ENCODE measurements at places on chromosomes 5 and 9. TPM values are rescaled to one million over a fixed set of nuclear protein-coding genes. Genes with fewer than 3 reads are reported as not detected.

The PAEP gene
- total RNA-seq: not detected

GRCh38 chr5:1278656-1279442 is 16.0 kb downstream of the TERT start:
- DNase-seq: no peak

- no peak for DNase-seq
Measured at GRCh38 chr9:15253197-15253596, 53.8 kb downstream of the TTC39B start.

The CAVIN4 gene
- total RNA-seq: 1.1 TPM

DNA sequence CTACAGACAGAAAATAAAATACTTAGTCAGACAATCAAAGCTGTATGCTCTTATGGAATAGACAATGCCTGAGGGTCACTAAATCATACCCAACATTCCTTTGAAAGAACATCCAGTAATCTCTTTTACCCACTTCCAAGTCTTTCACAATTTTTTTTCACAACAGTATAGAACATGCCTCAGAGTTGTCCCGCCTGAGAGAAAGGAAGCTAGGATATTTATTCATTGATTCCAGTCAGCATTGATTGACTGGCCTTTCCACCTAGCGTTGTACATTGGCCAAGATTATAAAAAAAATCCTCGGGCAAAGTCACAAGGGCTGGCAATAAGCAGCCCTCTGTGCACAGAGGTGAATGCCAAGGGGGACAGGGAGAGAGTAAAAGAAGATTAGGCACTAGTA is 318.1 kb upstream of the PIK3R1 start:
- DNase-seq: no peak

- DNase-seq: no peak
Measured at GRCh38 chr5:177576169-177576568, 15.8 kb upstream of the TMED9 start.

DNA sequence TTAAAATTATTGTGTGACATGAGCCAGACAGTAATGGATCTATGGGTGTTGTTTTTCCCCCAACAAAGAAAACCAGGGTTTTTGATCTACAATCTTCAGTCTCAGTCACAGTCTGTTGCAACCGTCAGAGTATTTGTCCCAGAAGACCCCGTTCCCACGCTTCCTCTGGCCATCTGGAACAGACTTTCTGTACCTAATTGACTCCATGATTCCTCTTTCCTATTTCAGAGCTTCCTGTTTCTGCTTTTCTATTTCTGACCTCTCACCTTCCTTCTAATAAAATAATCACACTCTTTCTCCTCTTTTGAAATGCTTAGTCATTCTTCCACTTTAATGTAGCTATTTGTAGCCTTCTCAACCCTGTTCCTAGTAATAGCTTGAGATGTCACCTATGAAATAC is 1044.8 kb downstream of the DTWD2 start:
- no peak for DNase-seq

The DTWD2 gene
- total RNA-seq: 5.8 TPM

DNA sequence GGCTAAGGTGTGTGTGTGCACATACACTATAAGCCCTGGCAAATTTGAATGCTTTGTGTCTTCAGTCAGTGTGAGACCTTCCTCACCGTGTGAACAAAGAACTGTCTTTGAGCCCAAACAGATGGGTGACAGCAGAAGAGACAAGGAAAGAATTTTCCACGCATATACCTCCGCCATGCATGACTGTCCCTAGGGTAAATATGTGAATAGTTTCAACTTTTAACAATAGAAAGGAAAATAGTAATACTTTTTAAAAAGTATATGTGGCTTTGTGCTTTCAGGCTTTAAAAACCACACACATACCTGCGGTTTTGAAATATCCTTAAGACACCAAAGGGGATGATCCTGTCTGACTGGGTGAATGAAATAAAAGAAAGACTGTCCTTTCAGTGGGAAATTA is 438.6 kb upstream of the MPDZ start:
- no peak for DNase-seq

The GDA gene
- total RNA-seq: not detected

DNA sequence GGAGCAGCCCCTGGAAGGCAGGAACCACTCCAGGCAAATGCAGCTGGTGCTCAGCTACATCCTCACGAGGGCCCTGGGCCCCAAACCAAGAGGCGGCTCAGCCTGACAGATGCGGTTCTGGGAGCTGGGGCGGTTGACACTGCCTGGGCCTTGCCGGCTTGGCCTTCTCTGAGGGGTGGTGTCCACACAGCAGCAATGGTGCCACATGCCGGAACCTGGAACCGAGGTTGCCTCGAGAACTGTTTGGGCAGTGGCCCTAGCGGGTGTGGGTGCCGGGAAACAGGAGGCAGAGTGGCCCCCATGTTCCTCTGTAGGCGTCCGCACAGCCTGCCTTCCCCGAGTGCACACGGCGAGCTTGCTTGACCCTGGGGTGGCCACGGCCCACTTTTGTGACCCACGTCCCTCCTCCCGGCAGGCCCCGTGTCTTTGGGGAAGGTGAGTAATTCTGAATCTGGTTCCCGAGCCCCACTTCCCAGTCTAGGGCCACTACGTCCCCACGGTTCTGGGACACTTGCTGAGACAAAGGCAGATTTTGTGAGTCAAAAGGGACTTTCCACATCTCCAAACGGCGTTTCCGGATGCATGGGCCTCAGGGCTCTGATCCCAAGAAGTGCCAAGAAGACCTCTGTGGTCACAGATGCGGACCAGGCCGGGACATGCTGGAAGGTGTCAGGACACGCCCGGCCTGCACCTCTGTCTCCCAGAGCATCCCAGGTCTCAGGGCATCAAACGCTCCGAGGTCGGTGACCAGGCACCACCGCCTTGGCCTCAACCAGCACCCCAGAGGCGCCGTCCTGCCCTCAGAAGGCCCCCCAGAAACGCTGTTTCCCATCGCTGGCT is 27.7 kb upstream of the SLC12A7 start:
- no peak for DNase-seq

DNA sequence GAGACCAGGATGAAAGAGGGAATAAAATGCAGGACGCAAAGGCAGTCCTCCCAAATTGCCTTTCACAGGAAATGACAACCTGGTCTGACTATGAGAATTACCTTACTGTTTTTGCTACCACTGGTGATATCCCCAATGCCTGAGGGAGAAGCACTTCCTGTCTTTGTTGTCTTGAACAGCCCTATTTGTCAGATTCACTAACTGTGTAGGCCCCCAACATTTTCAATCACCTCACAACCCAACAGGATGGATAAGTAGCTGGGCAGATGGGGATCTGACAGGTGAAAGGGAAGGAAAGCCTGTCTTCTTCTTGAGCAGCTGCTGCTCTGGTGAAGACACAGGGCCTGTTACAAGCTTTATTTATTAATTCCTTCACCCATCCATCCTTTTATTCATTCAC is 9.7 kb downstream of the ESM1 start:
- DNase-seq: no peak

GRCh38 chr9:125549465-125549871 is 157.5 kb downstream of the MAPKAP1 start:
- no peak for DNase-seq

The MYMK gene
- total RNA-seq: not detected

The SPINK7 gene
- total RNA-seq: not detected

GRCh38 chr5:79200573-79201183 is 35.3 kb upstream of the JMY start:
- no peak for DNase-seq

- DNase-seq: no peak
Measured at GRCh38 chr5:7742241-7742656, 108.7 kb downstream of the CFAP90 start.

- no peak for DNase-seq
Measured at GRCh38 chr9:117796681-117797080, 92.5 kb downstream of the TLR4 start.

GRCh38 chr5:172747471-172747870 is 23.5 kb downstream of the DUSP1 start:
- DNase-seq: no peak

The DAPK1 gene
- 294 TPM for total RNA-seq

The MYOZ3 gene
- total RNA-seq: 0.27 TPM

The TEK gene
- total RNA-seq: 1.3 TPM

The PCDHAC2 gene
- 2.3 TPM for total RNA-seq

DNA sequence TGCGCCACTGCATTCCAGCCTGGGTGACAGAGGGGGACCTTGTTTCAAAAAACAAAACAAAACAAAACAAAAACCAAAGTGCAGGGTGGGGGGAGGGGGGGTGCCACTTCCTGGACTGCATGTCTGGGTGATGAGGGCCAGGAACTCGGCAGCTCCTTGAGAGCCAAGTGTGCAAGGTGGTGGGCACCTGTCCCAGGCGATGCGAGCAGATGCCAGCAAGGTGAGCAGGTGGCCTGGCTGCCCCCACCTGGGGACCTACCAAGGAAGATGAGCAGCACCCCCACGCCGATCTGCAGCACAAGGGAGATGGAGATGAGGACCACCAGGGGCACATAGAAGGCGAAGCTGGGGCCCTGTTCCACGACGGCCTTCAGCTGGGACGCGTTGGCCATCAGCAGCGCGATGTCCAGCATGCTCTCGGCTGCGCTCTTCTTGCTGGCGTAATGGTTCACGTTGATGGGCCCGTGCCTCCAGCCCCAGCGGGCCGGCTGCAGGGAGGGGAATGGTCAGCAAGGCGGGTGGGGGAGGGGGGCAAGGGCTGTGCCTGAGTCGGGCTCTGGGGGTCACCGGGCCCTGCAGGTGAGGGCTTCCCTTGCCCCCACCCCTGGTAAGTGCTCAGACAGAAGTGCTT is 7.8 kb downstream of the NINJ1 start:
- no peak for DNase-seq

DNA sequence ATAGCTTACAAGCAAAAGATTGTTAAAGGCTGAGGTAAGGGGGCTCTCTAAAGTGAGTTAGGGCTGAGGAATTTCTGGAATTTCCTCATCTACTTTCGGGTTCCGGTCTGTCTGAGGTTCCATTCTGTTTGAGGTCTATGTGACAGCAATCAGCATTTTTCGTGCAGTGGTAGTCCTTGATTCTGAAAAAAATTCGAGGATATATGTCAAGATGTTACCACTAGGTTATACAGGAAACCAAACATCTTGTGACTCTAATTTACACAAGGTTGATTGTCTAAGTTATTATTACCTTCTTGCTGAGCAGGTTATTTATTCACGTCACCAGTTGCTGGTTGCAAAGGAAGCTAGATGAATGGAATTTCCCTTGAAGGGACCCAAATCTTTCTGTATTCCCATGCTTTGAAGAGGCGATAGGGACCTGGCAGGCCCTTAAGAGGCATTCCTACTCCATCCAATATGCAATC is 35.2 kb downstream of the RLN2 start:
- DNase-seq: no peak

The C9 gene
- not detected for total RNA-seq

GRCh38 chr5:55223812-55224240 is 3.3 kb downstream of the MCIDAS start:
- no peak for DNase-seq

The ORM2 gene
- not detected for total RNA-seq

Data from osteocyte (in vitro differentiated cells).